Fibroblast of skin of right quadriceps (primary cell): ENCODE measurements at places on chromosomes 2 and 18.

- DNase-seq = no peak
Measured at GRCh38 chr2:101173707-101174295, 22.6 kb upstream of the TBC1D8 start.

DNA sequence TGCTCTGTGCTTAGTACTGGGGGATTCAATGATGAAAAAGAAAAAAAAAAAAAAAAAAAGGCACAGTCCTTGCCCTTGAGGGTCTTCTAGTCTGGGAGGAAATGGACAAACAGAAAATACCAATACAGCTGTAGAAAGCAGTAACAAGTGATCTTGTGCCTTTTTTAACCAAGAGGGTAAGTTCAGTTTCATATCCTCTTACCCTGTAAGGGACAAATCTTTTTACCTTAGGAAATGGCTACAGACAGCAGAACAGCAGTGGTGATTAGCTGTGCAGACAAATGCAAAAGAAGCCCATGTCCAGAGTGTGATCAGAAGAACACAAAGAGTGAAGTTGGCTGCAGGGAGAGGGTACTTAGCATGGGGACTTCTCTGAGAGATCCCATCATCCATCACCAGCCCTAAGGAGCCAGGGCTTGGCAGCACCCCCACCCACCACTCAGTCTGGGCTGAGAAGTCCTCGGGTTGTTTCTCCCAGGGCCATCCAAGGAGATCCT is 102.9 kb downstream of the ALPK2 start:
- DNase-seq = no peak

- DNase-seq = peak; percentile 62
Measured at GRCh38 chr18:68779169-68779568, 18.7 kb upstream of the CCDC102B start.

DNA sequence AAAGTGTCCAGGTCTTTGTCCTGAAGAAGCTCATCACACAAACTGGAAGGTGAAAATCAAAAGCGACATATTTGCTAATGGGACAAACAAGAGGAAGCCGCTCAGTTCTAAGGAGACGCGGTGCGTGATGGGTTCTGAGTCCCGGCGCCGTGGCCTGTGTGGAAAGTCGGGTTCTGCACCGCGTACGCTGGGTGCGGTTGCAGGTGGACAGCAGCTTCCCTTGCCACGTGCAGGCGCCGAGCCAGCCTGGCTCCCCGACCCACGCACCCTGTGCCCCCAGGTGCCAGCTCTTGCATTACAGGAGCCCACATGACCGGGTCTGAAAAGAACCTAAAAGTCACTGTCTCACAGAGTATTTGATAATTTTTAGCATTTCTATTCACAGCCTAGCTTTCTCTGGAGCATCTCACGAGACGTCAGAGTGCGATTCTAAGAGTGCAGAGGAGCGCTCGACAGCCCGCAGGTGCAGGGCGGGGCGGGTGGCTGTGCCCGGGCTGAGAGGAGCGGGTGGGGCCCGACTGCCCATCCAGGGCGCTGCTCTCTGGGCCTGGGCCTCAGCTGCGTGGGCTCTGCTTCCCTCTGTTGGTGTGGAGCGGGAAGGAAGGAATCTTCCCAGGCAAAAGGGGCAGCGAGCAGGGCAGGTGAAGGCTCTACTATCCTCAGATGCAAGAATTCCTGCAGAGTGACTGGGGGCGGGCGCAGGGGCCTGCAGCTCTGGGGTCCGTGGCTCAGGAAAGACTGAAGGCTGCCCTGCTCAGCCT is 39.4 kb downstream of the MYT1L start:
- no peak for DNase-seq
